ENCODE measurements at places on chromosomes 2 and 18. TPM values are rescaled to one million over a fixed set of nuclear protein-coding genes. Genes with fewer than 3 reads are reported as not detected.

DNA sequence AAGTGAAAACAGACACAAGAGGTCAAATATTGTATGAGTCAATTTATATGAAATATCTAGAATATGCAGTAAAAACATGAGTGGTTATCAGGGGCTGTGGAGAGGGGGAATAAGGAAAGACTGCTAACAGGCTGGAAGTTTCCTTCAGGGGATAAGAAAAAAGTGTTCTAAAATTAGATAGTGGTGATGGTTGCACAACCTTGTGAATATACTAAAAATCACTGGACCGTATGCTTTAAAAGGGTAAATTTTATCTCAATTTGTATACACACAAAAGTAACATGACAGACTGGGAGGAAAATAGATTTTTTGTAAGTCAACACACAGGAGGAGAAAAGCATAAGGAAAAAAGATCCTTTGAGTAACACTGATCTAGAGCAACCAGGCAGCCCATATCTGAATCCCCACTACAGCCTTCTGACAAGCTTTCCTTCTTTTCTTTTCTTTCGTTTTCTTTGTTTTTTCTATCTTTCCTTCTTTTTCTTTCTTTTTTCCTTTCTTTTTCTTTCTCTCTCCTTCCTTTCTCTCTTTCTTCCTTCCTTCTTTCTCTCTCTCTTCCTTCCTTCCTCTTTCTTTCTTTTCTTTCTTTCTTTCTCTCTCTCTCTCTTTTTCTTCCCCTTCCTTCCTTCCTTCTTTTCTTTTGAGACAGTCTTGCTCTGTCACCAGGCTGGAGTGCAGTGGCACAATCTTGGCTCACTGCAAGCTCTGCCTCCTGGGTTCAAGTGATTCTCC, 95.4 kb downstream of the AAK1 start:
- no peak for DNase-seq

DNA sequence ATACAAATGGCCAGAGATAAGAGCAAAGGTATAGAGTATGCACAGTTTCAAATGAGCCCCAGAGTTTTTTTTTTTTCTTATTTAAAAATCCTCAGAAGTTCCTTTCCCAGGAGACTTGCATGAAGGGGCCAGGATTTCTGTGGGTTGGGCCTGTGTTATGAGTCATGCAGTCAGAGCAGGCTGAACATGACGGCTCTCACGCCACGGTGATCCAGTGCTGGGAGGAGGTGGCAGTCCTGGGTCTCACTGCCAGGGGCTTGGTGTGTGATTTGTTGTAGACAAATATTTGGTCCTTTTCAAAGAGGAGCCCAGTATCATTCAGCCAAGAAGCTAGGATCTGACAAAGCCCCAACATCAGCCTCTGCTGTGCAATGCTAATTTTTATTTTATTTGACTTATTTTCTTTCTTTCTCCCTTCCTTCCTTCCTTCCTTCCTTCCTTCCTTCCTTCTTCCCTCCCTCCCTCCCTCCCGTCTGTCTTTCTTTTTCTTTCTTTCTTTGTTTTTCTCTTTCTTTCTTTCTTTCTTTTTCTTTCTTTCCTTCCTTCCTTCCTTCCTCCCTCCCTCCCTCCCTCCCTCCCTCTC, 10.4 kb upstream of the KCNE4 start:
- DNase-seq, result peak; percentile 91

DNA sequence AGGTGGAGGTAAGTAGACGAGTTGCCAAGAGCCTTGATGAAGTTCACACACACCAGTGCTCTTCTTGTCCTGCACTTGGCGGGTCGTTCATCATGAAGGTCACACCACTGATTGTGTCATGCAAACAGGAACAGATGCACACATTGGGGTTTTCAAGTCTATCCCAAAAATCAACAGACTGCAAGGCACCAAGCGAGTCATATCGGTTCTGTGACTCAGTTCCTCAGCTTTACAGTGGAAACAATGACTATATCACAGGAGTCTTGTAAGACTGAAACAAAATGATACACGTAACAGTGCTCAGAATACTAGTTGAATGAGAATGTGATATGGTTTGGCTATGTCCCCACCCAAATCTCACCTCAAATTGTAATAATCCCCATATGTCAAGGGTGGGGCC, 526.9 kb upstream of the ID2 start:
- DNase-seq, result no peak

HAAO gene
- not detected for total RNA-seq

IHH gene
- not detected for total RNA-seq
